GM04503 (cell line): ENCODE measurements at places on chromosomes 6 and 20.

DNA sequence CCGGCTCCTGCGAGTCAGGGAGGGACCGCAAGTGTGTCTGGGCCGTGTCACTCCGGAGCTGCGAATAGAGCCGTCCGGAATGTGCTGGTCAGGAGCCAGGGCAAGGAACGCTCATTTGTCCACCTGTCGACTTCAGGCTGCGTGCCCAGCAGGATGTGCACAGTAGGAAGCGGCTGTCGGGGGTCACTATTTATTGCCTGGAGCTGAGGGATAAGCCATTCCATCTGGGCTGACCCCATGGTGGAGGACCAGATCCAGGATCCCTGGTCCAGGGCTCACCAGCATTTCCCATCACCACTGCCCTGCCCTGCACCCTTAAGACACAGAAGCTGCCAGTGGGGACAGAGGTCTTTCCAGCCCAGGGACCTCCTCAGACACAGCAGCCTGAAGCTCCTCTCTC, 14.7 kb downstream of the NTSR1 start:
- DNase-seq: no peak

DNA sequence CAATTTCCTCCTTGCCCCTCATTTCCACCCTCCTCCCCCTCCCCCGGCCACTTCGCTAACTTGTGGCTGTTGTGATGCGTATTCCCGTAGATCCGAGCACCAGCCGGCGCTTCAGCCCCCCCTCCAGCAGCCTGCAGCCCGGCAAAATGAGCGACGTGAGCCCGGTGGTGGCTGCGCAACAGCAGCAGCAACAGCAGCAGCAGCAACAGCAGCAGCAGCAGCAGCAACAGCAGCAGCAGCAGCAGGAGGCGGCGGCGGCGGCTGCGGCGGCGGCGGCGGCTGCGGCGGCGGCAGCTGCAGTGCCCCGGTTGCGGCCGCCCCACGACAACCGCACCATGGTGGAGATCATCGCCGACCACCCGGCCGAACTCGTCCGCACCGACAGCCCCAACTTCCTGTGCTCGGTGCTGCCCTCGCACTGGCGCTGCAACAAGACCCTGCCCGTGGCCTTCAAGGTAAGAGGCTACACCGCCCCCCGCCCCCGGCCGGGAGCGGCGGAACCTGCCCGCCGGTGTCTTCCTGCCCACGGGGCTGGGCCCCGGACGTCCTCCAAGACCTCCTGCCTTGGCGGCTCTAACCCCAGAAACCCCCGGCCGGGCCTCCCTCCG, 44.9 kb upstream of the SUPT3H start:
- no peak for DNase-seq

GRCh38 chr20:41734506-41734945, 116.3 kb upstream of the CHD6 start:
- no peak for DNase-seq

- peak; percentile 1 for DNase-seq
These were observed 82.4 kb downstream of the ZNF292 start for GRCh38 chr6:87237804-87238203.

GRCh38 chr6:35969646-35970045, 48.7 kb upstream of the SRPK1 start:
- DNase-seq: no peak

- DNase-seq: no peak
These were observed 28.8 kb upstream of the HINT3 start for GRCh38 chr6:125927761-125928160.

- no peak for DNase-seq
These were observed 34.6 kb upstream of the TMEM244 start for GRCh38 chr6:129895692-129896091.

GRCh38 chr6:50141100-50141499, 91.4 kb upstream of the DEFB112 start:
- no peak for DNase-seq

GRCh38 chr6:163926642-163927041, 512.1 kb downstream of the QKI start:
- DNase-seq: peak; percentile 8

GRCh38 chr6:75261299-75261698, 17.7 kb upstream of the COX7A2 start:
- DNase-seq: no peak

GRCh38 chr6:99485395-99485773, 29.8 kb downstream of the USP45 start:
- no peak for DNase-seq

DNA sequence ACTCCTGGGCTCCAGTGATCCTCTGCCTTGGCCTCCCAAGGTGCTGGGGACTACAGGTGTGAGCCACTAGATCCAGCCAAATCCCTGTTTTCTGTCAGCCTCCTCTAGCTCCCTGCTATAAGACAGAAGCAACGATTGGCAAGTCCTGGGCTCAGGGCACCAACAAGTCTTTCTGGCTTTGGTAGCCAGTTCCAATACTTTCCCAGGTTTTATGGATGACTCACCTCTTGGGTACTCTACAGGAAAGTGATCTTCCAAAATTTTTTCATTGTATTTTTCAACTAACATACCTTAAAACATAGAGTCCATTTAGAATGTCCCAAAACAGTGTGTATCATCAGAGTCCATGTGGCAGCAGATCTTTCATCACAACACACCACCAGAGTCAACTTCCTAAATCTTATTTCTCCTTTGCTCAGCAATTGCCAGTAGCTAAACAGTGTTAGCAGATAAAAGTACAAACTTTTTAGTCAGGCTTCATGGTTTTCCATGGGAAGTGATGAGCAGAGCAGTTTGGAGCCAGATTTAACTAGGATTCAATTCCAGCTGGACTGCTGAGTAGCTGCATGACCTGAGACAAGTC, 13.3 kb downstream of the GABBR1 start:
- no peak for DNase-seq

- no peak for DNase-seq
These were observed 87.0 kb upstream of the RSPO3 start for GRCh38 chr6:127031511-127031910.

- no peak for DNase-seq
These were observed 4.9 kb downstream of the SMPD2 start for GRCh38 chr6:109445382-109445781.

- DNase-seq: no peak
These were observed 33.4 kb upstream of the RNF217 start for GRCh38 chr6:124928851-124929250.

- no peak for DNase-seq
These were observed 21.2 kb upstream of the ASXL1 start for GRCh38 chr20:32336918-32337347.

GRCh38 chr20:23668477-23668951, 20.3 kb downstream of the CST4 start:
- no peak for DNase-seq
